ENCODE measurements at places on chromosomes 3 and 15.

GRCh38 chr3:3800685-3801493, 1.7 kb downstream of the LRRN1 start:
- peak; percentile 78 for DNase-seq

DNA sequence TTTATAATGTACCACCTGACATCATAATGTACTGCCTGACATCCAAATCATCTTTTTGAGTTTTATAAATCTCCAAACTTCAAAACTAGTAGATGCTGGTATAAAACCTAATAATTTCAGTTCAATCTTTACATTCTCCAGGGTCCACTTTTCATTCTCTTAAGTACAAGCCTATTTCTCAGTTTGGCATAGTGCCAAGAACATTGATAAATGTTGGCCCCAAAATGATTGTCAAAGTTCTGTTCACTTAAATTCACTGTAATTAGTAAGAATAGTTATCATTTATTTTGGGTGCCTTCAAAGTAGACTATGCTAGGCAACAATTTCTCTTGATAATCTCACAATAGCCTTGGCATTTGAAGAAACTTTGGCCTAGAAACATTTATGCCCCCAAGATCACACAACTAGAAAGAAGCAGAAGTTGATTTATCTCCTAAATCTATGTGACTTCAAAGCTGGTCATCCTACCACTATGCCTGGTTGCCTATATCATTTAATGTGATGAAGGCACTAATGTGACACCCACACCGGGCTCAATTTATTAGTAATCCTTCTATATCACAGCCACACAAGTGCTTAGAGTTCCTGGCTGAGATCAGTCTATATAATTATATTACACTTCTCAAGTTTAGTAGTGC, 101.7 kb downstream of the ZNF609 start:
- no peak for DNase-seq

GRCh38 chr3:58518291-58518789, 18.6 kb downstream of the ACOX2 start:
- peak; percentile 88 for DNase-seq

DNA sequence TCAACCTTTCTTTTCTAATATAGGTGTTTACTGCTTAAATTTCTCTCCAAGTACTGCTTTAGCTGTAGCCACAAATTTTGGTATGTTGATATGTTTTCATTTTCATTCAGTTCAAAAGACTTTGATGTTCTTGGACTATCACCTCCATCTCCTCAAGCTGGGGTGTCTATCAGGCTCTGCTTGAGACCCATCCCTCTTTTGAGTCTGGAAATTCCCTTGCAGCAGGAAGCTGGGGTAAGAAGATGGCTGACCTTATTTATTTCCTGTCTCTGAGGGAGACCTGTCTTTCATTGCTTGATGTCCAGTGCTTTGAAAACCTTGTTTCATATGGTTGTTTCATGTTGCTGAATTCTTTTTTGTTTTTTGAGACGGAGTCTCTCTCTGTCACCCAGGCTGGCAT, 60.5 kb upstream of the ADPGK start:
- DNase-seq: no peak

- DNase-seq: no peak
These were observed 9.1 kb downstream of the MCTP2 start for GRCh38 chr15:94240480-94240879.

- DNase-seq: no peak
These were observed 384.0 kb upstream of the KCNMB2 start for GRCh38 chr3:178152031-178152806.

DNA sequence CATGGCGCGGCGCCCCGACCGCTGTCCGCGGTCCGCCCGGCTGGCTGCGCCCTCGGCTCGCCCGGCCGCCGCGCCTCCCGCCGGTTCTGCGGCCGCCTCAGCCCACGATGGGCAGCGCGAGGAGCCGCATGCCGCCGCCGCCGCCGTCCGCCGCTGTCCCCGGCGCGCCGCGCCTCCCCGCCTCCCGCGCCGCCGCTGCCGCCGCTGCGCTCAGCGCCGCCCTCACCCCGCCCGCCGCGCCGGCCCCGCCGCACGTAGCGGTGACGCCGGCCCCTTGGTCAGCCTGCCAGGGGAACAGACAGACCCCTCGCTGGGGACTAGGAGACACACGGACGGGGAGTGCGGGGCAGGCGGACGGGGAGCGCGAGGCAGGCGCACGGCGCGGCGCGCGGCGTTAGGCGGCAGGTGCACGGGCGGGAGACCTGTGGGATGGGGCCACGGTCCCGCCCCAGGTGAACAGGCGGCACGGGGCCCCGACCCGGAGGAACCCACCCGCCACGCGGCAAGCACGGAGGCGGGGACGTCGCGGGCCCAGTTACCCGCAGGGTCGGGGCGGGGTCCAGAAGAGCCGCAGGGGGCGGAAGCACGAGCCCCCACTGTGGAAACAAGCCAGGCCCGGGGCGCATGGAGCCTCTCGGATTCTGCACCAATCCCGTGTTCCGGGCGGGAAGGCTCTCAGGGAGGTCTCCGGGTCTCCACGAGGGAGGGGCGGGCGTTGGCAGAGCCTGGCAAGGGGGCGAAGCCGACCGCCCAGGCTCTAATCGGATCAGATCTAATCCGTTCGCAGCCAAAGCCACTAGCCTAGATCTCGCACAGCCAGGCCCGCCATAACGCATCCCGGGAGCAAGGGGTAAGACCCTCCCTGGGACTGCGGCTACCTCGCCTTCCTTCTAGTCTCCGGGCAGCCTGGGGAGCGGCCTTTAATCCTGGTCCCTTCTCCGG, at the start of gene CSPG5:
TSS of gene CSPG5 (minus strand) at position 175 of the 942 bp plus-strand sequence. CDS start at position 3, 172 bp downstream.
- peak; percentile 74 for DNase-seq

- no peak for DNase-seq
These were observed 32.5 kb upstream of the CHRNB4 start for GRCh38 chr15:78673476-78673875.

GRCh38 chr3:198030125-198030524, 70.1 kb downstream of the LMLN start:
- no peak for DNase-seq

DNA sequence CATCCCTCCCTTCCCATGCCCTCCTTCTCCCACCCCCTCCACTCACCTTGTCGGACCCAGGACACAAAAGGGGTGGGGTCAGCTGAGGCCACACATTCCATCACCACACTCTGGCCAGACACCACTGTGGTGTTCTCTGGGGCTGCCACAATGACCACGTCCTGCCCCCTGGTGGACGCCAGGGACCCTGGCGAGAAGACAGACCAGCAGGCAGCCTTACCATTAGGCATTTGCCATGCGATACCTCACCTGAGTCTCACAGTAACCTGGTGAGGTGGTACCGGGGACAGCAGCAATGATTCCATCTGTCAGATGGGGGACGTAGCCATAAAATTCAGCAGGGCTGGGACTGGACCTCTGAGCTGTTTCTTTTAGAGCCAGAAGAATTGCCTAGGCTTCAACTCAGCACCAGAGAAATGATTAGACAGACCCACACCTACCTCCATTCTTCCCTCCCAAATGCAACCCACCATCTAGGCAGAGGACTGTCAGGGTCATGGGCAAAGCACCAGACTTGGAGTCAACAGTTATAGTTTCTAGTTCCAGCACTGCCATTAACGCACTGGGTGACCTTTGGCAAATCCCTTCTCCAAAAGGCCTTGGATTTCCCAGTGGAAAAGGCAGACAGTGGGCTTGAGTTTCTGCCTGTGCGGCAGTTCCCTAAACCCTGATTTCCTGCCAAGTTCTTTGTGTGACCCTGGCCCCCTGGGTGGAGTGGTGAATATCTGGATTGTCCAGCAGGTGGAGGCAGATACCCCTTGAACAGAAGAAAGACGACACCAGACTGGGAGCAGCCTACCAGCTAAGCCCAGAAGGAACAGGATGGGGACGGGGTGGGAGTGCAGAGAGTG, 21.8 kb downstream of the IGDCC4 start:
- peak; percentile 95 for DNase-seq

- DNase-seq: no peak
These were observed 57.4 kb downstream of the POMGNT2 start for GRCh38 chr3:43048470-43048869.

All from eye (tissue), 1 donor.